Motor neuron (in vitro differentiated cells): ENCODE measurements at places on chromosomes 4 and X. TPM values are rescaled to one million over a fixed set of nuclear protein-coding genes. Genes with fewer than 3 reads are reported as not detected.

HMGN5 gene
- 3.8 and 5.5 TPM in 2 replicates for total RNA-seq

- ATAC-seq = no peak
These were observed 66.6 kb upstream of the ENPP6 start for GRCh38 chr4:184284336-184284690.

DNA sequence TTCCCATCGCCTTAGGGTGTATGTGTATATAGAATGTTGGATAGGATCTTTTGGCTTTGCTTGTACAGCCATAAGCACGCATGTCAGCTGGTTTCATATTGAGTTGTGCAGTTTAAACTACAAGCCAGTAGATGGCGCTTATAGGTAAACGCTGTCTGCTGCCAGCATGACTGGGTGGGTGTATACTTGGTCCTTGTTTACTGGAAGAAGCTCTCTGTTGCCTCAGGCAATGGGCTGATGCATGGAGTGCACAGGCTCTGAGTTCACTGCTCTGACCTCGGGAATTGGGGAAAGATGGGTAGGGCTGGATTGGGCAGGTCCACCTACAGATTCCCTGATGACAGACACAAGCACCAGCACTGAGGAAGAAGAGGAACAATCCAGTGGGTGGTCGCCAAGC lies 831.5 kb downstream of the STIM2 start:
- ATAC-seq = no peak

DNA sequence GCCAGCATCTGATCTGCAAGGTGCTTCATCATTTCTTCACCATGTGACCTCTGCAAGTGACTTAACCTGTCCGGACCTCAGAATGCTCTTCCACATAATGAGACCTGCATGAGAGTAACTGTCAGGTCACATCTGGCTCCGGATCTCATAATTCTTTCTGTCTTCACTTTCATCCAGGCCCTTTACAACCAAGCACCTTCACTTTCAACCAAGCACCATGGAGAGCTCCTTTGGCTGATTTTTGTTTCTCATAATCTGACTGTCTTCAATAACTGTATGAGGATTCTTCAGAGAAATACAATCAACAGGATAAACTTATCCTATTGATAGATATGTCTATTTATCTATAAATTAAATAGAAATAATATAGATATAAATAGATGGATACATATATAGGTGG lies 148.1 kb downstream of the VCX3A start:
- no peak for ATAC-seq

DNA sequence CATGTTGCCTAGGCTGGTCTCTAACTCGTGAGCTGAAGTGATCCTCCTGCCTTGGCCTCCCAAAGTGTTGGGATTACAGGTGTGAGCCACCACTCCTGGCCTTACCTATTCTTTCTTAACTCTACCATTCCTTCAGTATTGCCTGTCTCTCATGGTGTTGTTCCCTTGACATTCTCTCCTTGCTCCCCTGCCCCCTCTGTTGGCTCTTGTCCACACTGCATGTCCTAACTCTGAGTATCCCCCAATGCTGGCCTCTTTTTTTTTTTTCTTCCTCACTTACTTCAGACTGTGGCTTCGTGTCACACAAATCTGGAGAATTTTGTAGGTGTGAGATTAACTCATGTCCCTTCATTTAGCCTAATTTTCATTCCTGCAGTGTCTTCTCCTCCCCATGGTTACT lies 22.9 kb upstream of the FRMPD4 start:
- ATAC-seq = no peak

DNA sequence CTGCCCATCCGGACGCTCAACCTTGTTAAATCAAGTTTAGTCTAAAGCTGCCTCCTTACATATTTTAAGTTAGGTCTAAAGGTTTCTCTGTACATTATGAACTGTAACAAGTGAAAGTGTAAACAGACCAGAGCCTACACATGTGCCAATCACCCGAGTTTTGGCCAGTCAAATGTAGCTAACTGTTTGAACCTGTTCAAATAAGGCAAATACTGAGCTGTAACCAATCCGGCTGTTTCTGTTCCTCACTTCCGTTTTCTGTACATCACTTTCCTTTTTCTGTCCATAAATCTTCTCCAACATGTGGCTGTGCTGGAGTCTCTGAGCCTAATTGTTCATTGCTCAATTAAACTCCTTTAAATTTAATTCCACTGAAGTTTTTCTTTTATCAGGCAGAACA lies 113.3 kb upstream of the SHISA3 start:
- ATAC-seq = no peak

DNA sequence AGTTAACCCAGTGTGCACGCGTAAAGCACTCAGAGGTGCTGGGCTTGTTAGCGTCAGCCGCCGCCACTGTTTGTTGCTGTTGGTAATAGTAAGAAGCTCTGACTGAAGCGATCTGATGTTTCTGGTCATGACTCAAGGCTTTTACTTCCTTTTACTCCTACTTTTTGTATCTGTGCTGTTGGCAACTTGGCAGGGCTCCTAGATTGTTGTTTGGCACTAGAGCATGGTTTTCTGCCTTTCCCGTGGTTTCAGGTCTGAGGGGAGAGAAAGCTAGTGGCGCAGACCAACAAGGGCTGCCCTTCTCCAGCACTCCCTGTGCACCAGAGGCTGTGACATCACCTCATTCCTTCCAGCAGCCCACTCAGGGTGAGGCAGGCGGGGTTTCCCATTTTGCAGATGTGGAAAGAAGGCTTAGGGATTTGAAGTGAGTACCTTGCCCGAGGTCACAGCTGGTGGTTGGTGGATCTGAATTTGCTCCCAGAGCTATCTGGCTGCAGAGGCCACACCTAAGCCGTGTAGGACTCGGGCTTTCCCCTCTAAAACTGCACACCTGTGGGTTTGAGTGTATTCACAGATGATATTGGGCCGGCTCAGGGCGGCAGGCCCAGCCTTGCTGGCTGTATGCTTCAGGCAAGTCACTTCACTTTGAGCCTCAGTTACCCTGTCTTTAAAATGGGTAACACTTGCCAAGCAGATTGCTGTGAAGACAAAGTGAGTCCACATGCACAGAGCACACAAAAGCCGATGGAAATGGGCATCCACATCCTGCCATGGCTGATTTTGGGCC lies 51.2 kb upstream of the TADA2B start:
- ATAC-seq = peak; percentile 17

GRCh38 chr4:186831574-186831973 lies 107.9 kb upstream of the FAT1 start:
- no peak for ATAC-seq

- ATAC-seq = no peak
These were observed 16.4 kb upstream of the HMGB3 start for GRCh38 chrX:150966742-150967141.

MAGEA8 gene
- 0.29 and 0.33 TPM in 2 replicates for total RNA-seq

DNA sequence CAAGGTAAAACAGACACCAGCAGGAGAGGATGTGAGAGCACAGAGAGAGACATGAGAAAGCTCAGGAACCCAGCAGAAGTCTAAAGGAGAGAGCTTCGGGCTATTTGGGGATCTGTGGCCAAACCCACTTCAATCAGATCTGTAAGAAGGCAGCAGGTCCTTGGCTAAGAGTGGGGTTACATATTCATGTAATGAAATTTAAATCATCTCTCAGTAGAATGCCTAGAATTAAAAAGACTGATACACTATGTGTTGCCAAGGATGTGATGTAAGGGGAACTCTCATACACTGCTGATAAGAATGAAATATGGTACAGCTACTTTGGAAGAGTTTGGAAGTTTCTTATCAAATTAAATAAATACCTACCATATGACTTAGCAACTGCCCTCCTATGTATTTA lies 35.8 kb downstream of the PDE5A start:
- no peak for ATAC-seq

- ATAC-seq = no peak
These were observed 12.9 kb upstream of the SPP1 start for GRCh38 chr4:87962398-87963146.

DNA sequence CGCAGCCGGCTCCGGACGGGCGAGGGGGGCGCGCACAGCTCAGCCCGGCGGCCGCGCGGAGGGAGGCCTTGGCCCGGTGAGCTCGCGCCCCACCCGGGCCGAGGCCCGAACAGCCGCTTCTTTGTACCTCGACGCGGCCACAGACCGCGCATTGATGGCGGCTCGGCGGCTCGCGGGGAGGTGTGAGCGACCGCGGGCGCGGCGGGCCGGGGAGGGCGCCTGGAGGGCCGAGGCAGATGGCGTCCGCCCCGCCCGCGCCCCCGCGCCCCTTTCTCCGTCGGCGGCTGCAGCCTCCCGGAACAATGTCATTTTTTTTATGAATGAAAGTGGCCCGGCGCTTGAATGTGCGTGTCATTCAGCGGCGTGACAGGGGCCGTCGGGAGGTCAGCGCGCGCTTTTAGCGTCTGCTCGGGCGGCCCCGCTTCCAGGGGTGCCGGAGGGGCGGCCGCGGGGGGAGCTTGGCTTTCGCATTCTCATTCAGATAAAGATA lies 1.8 kb downstream of the FGFR3 start:
- no peak for ATAC-seq

GRCh38 chr4:83454686-83455085 lies 937 bp downstream of the HELQ start:
- no peak for ATAC-seq

GPRASP3 gene
- 6.3 and 8.0 TPM in 2 replicates for total RNA-seq

TNMD gene
- 0.11 and 0.44 TPM in 2 replicates for total RNA-seq

CSAG1 gene
- not detected in 2 replicates for total RNA-seq

- ATAC-seq = no peak
These were observed 597.2 kb downstream of the INPP4B start for GRCh38 chr4:142248946-142249345.

CITED1 gene
- total RNA-seq = 5.2 and 8.7 TPM in 2 replicates

BEX3 gene
- total RNA-seq = 292 and 310 TPM in 2 replicates

MAGEB10 gene
- 0.19 TPM in 1 of 2 replicates, not detected in the other for total RNA-seq

PROM1 gene
- 45.1 TPM in 2 replicates for total RNA-seq

DGAT2L6 gene
- total RNA-seq = not detected in 2 replicates

GPR50 gene
- total RNA-seq = 0.14 TPM in 1 of 2 replicates, not detected in the other

PPBP gene
- total RNA-seq = not detected in 2 replicates

GRCh38 chr4:8836664-8837171 lies 34.9 kb downstream of the HMX1 start:
- no peak for ATAC-seq

GRCh38 chrX:68648960-68649359 lies 1.5 kb downstream of the STARD8 start:
- no peak for ATAC-seq

CDX4 gene
- 0.28 TPM in 1 of 2 replicates, not detected in the other for total RNA-seq

DNA sequence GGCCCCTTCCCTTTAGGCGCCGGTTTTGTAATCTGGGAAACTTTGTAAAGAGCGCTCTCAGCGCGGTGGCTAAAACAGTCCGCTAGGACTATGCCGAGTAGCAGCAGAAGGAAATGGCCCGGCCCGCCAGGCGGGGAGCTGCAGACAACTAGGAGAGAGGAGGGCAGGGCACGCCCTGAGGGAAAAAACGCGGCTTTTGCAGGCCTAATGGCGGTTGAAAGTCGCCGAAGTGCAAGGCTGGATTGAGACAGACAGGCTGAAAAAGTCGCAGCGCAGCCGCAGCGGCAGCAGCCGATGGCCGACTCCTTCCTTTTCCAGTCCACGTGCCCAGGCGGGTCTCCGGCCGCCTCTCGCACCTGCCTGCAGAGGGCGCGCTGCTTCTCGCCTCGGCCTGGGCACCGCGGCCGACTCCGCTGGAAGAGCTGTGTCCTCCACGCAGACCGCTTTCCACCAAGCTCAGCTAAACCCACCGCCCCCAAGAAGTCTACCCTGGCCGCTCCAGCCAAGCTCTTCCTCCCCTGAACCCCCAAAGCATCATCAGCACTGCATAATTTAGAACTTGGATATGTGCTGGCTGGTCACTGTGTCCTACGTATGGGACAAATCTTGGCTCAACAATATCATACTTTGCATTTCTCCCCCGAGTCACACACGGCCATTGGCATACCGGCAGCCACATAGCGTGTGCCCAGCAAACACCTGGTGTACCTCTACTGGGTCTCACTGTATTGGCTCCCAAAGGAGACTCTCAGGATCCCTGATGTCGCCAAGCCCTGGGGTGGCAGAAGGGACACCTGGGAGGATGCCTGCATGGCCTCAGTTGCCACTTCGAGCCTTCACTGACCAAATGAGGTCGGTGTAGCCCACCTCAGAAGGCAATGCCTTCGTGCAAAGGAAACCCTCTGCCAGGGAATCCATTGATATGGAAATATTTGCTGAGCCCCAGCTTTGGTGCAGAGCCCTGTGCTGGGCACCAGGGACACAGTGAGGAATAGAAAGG lies 14.5 kb downstream of the SLC25A5 start:
- peak; percentile 74 for ATAC-seq

SLC25A53 gene
- 5.6 and 6.0 TPM in 2 replicates for total RNA-seq

STPG2 gene
- 0.76 and 0.81 TPM in 2 replicates for total RNA-seq

DNA sequence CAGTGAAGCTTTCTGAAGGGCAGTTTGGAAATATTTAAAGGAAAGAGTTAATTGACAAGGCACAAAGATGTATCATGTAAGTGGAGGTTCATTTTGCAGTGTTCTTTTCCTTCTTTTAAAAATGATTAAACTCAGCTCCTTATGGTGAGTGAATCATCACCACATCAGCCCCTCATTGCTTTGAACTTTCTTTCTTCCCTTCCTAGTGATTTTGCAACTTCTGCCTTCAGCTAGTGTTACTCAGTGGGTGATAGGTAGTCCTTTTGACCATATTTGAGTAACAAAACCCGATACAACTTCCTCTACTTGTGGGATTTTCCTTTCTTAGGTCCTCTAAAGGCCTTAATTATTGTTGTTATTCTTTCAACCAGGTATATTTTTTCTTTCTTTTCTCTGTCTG lies 8.2 kb downstream of the ZCCHC4 start:
- peak; percentile 27 for ATAC-seq

GRCh38 chrX:118807151-118808017 lies 16.2 kb upstream of the ZCCHC12 start:
- ATAC-seq = peak; percentile 69

GRCh38 chr4:17997129-17997528 lies 24.4 kb downstream of the LCORL start:
- ATAC-seq = no peak

GRCh38 chr4:61273233-61273632 lies 73.1 kb downstream of the ADGRL3 start:
- peak; percentile 57 for ATAC-seq

GRCh38 chr4:82777857-82778525 lies 20.6 kb downstream of the SCD5 start:
- ATAC-seq = no peak

DNA sequence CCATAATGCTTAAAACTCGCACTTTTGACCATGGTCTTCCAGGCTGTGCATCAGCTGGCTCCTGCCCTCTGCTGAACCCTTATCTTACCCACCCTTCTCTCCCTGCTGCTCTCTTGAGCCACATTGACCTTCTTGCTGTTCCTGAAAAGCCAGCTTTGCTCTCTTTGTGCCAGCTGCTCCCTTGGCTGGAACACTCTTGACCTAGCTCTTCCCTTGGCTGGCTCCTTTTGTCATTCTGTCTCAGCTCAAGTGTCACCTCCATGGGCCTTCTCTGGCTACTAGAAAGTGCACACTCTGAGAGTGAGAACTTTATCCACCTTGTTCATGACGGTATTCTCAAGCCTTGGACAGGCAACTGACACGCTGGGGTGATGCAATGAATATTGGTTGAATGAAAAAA lies 112.1 kb downstream of the MGST2 start:
- ATAC-seq = no peak

GRCh38 chrX:21176921-21177571 lies 197.2 kb upstream of the CNKSR2 start:
- no peak for ATAC-seq

POF1B gene
- total RNA-seq = 0.13 and 0.14 TPM in 2 replicates

DNA sequence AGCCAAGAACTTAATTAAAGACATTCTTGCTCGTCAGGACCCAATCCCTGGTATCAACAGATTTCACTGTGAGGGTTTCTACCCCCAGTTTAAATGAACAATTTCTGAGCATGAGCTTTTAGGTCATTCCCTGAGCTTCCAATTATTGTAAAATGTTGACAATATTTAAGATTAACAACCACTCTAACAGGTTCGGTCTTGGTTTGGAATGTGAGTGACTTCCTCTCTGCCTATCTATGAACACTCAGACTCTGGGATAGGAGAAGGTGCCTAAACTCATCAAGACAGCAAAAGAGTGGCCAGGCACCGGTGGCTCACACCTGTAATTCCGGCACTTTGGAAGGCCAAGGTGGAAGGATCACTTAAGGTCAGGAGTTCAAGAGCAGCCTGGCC lies 82.9 kb upstream of the TMEM150C start:
- ATAC-seq = no peak
